ENCODE measurements at places on chromosomes 1 and 21. TPM values are rescaled to one million over a fixed set of nuclear protein-coding genes. Genes with fewer than 3 reads are reported as not detected.
A peak's percentile ranks its signal among the peaks of the same experiment; 100 is the strongest.

DNA sequence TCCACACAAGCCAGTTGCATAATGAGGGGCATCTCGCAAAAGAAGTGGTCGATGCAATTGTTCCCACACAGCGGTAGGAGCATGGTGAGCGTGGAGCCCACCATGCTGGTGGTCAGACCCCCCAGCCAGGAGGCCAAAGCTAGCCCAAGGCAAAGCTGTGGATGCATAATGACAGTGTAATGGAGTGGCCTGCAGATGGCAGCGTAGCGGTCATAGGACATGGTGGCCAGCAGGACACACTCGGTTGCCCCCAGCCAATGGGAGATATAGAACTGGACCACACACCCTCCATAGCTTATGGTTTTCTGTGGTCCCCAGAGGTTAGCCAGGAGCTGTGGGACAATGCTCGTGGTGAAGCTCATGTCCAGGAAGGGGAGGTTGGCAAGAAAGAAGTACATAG lies 4.3 kb downstream of the OR2C3 start:
- H3K4me1 ChIP-seq = no peaks in the 10 kb centered on the region
- H3K27ac ChIP-seq = no peak overlapping the region
- H3K4me3 ChIP-seq = no peak overlapping the region
- H3K36me3 ChIP-seq = no peaks in the 10 kb centered on the region

The ALPL gene
- not detected for total RNA-seq

DNA sequence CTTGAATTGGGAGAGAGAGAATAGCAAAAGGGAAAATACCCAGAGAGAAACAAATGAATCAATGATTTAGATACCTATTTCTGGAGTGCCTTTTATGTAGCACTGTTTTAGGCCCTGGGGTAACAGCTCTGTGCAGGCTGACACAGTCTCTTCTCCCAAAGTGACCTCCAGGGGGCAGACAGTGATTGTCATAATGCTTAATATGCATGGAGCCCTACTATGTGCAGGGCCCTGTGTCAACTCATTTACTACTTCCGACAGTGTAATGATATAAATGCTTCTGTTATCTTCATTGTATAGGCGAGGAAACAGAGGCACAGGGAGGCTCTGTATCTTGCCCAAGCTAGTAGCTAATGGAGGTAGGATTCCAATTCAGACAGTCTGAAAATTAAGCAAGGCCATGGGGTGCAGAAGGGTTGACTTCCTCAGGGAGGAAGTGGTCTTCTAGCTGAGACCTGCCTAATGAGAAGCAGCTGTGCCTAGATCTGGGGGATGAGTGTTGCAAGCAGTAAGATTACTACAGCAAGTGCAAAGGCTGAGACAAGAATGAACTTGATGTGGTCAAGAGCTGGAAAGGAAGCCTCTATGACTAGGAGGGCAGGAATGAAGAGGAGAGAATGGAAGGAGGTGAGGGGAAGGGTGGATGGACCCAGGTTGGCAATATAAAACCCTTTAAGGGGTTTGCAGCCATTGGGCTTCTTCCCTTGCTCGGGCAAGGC lies 16.2 kb upstream of the SERINC2 start:
- no peak overlapping the region for H3K4me3 ChIP-seq
- DNase-seq = no peak
- no peak overlapping the region for H3K27ac ChIP-seq
- peaks cover 13% of the 10 kb centered on the region for H3K4me1 ChIP-seq

The OXCT2 gene
- not detected for total RNA-seq

The OR2M3 gene
- not detected for total RNA-seq

DNA sequence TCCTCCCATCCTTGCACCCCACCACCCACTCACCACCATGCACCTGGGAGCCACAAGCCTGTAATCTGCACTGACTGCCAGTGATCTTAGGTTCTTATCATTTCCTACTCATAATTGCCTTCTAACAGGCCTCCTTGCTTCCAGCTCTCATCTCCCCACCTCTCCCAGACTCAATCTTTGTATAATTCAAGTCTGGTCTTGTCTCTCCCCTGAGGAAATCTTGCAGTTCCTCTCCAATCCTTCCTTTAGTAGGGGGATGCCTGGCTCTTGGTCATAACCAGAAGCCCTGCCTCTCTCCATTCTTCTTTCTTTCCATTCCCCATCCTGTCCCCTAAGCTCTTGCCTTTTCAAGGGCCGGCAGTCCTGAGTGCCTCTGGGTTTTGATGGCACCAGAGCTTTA lies 27.8 kb downstream of the PIGM start:
- H3K4me3 ChIP-seq = no peak overlapping the region
- no peaks in the 10 kb centered on the region for H3K36me3 ChIP-seq
- H3K27me3 ChIP-seq = peaks cover 11% of the 10 kb centered on the region
- no peak overlapping the region for H3K27ac ChIP-seq

The DMRTA2 gene
- not detected for total RNA-seq

DNA sequence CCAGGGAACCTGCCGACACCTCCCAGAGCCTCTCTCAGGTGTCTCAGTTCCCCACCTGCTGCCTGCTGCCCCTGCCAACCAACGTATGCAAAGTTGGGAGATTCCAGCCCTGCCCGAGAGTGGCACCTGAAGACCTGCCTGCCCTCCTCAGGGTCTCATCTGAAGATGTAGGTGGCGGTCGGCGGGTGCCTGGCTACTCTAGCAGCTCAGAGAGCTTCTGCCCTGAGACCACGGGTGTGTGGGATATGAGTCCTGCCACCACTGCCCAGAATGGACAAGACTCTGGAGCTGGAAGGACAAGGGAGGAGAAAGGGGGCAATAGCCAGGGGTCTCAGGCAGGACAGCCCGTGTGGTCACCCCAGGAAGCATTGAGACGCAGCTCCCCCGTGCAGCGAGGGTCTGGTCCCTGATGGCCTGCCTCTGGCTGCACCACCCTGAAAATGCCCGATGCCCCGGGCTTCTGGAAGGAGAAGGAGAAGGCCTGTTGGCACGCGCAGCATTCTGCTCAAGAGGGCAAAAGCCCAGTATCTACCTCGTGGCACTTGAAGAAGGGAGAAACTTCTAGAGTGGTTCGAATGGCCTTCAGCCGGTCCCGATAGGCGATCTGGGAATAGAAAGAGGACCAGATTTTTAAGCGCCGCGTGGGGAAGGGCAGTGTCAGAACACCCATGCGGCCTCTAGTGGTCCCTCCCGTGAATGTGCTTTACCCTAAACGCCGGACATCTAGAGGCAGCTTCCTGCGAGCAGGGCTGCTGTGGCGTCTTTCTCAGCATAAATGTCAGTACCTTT lies 88.8 kb downstream of the STUM start:
- DNase-seq = no peak
- peak overlapping the region; percentile 43 for H3K4me3 ChIP-seq
- peak overlapping the region; percentile 74 for H3K27ac ChIP-seq
- no peaks in the 10 kb centered on the region for H3K27me3 ChIP-seq
- H3K36me3 ChIP-seq = peaks cover 88% of the 10 kb centered on the region

GRCh38 chr1:112285746-112286145 lies 110.3 kb upstream of the CTTNBP2NL start:
- H3K27me3 ChIP-seq = peaks cover 49% of the 10 kb centered on the region
- H3K4me1 ChIP-seq = no peaks in the 10 kb centered on the region
- no peak overlapping the region for H3K27ac ChIP-seq

The UBASH3A gene
- 91.6 TPM for total RNA-seq

The LIX1L gene
- 59.4 TPM for total RNA-seq

GRCh38 chr1:60428127-60428526 lies 354.6 kb upstream of the C1orf87 start:
- H3K27ac ChIP-seq = no peak overlapping the region
- peaks cover 3% of the 10 kb centered on the region for H3K36me3 ChIP-seq
- peaks cover 2% of the 10 kb centered on the region for H3K27me3 ChIP-seq
- no peak for DNase-seq

The LEFTY1 gene
- not detected for total RNA-seq

The RAB3B gene
- total RNA-seq = 0.05 TPM

DNA sequence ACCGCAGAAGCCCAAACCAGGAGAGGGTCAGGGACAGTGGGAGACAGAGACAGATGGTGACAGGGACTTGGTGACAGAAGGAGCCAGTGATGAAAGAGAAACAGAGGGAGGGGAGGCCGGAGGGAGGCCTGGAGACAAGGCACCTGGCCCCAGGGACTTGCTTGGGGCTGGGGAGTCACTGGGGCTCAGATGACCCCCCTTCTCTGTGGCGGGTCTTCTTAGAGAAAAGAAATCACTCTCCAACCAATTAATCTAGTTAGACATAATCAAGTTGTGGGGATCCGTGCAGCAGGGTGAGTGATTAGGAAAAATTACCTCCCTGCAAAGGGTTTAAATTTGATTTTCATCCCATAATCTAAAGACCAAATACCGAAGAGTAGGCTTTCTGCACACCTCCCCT lies 519.8 kb downstream of the PTPRU start:
- no peak overlapping the region for H3K27ac ChIP-seq
- no peaks in the 10 kb centered on the region for H3K36me3 ChIP-seq
- no peak overlapping the region for H3K4me3 ChIP-seq

GRCh38 chr1:190478149-190479049 lies 735 bp upstream of the BRINP3 start:
- H3K27ac ChIP-seq = no peak overlapping the region
- no peak for DNase-seq
- H3K4me3 ChIP-seq = no peak overlapping the region
- H3K4me1 ChIP-seq = no peaks in the 10 kb centered on the region
- peaks cover 13% of the 10 kb centered on the region for H3K27me3 ChIP-seq
- no peaks in the 10 kb centered on the region for H3K36me3 ChIP-seq

DNA sequence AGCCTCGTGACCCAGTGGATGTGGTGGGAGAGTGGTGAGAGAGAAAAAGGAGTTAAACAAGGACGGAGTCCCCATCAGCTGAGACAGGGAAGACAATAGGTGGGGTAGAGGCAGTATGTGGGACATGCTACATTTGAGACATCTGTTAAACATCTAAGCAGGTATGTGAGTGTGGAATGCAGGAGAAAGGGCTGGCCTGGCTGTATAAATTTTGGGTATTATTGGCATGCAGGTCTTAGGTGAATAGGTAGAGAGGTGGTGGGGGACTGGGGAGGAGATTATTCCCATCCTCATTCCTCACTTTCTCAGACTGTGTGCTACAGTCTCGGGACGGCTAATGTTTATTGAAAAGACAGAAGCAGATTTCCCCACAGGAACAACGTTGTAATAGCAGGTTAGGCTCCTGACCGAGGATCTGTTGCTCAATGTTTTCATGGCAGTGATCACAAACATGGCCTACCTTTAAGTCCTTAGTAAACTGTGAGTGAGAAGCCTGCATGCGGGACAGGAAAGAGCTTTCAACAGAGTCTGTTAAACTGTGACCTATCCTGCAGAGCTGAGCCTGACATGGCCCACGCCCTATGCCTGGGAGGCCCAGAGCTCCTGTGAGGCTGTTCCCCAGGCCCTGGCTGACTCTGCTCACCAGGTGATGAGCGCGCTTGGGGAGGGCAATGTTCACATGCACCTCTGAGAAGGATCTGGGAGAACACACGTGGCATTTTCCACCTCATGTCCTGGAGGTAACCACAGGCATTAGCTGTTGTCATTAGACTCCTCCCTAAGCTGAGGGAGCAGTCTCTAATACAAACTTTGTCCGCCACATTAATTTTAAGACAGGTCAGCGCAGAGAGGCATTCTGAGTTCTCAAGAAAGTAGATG lies 16.5 kb downstream of the VSIG8 start:
- H3K27me3 ChIP-seq = peaks cover 8% of the 10 kb centered on the region
- H3K4me1 ChIP-seq = peaks cover 22% of the 10 kb centered on the region
- H3K27ac ChIP-seq = no peak overlapping the region
- no peaks in the 10 kb centered on the region for H3K36me3 ChIP-seq
- no peak for DNase-seq

The CFHR1 gene
- not detected for total RNA-seq

The NID1 gene
- total RNA-seq = 0.08 TPM

GRCh38 chr1:214557952-214558735 lies 6.7 kb upstream of the PTPN14 start:
- H3K36me3 ChIP-seq = no peaks in the 10 kb centered on the region
- no peak for DNase-seq
- no peaks in the 10 kb centered on the region for H3K4me1 ChIP-seq
- H3K27me3 ChIP-seq = peaks cover 21% of the 10 kb centered on the region

DNA sequence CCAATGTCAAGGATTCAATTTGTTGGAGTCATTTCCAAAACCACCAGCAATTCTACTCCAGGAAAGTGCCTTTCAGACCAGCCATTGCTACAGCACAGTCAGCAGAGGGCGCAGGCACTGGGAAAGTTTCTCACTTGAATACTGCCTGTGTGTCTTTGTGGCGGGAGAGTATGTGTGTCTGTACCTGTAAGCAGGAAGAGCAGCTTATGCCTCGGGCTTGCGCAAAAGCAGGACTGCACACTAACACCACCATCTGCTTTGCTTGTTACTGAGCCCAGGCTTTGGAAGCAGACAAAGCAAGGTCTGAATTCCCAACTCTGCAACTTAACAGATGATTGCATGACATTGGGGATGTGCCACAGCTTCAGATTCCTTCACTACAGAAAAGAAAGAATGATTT lies 7.0 kb upstream of the CTSE start:
- H3K4me1 ChIP-seq = peaks cover 32% of the 10 kb centered on the region
- no peaks in the 10 kb centered on the region for H3K36me3 ChIP-seq
- H3K27me3 ChIP-seq = peaks cover 6% of the 10 kb centered on the region
- no peak overlapping the region for H3K4me3 ChIP-seq
- peak; percentile 26 for DNase-seq

GRCh38 chr1:201905234-201905890 lies 16.7 kb downstream of the SHISA4 start:
- no peaks in the 10 kb centered on the region for H3K36me3 ChIP-seq
- peaks cover 6% of the 10 kb centered on the region for H3K27me3 ChIP-seq
- no peak overlapping the region for H3K27ac ChIP-seq
- no peak overlapping the region for H3K4me3 ChIP-seq
- DNase-seq = no peak
- H3K4me1 ChIP-seq = no peaks in the 10 kb centered on the region

The MPL gene
- not detected for total RNA-seq

DNA sequence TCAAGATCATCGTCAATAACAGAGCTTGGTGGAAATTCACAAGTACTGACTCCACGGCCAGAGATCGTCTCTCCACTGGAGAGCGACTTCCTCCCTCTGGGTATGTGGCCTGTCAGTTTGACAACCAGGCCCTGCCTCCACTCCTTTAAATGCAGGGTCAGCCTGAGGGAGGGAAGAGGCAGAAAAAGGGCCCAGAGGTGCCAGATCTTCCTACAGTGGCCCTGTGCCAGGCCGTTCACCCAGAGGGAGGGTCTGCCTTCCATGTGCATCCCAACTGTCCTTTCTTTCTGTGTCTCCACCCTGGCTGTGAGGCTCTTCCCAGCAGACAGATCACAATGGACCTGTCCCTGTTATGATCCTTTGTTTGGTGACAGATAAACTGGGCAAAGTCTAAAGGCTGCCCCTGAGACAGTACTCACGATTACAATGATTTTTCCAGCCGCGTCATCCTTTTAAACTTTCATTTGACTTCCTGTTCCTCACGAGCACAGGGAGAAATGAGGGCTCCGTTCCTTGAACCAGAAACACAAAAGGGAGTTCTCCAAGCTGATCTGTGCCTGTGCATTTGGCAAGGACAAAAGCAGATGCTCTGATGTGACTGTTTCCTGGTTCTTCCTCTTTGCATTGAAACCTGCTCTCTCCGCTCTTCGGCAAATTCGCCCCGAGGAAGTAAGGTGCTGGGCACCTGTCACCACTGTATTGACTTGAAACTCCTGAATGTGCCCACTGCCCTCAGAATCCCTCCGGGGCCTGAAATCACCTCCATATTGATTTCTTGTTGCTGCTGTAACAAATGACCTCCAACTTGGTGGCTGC lies 126.7 kb downstream of the PGBD5 start:
- DNase-seq = no peak
- no peaks in the 10 kb centered on the region for H3K27me3 ChIP-seq
- no peak overlapping the region for H3K4me3 ChIP-seq
